ENCODE measurements at places on chromosomes 3 and 15.

DNA sequence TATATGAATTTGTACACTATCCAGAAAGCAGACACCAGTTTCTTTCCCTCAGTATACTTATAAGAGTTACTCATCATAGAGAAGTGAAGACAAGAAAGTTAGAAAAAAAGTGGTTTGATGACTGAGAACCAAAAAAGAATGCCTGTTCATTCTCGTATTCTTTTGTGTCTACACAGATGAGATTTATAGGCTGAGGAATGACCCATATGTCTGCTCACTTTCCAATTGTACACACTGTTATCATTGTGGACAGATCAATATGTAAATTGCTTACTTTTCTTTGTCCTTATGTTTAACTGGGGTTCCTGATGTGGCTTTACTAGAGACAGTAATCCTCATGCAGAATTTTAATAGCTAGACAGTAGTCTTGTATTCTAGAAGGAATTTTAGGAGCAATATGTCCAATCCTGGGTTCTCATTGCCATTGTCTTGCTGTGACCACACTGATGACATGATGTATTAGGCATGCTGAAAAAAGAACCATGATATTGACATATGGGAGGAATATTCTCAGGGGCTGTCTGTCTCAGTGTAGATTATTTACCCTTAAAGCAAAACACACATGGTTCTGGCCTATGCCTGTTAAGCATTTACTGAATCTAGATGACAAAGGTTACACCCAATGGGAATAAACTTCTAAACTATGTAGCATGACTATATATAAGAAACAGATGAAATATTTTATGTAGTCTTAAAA is 669.7 kb downstream of the ROBO1 start:
- H3K4me3 ChIP-seq = no peak overlapping the region
- H3K36me3 ChIP-seq = no peaks in the 10 kb centered on the region
- no peak for DNase-seq

GRCh38 chr3:87145553-87145952 is 81.6 kb upstream of the CHMP2B start:
- H3K4me3 ChIP-seq = no peak overlapping the region
- no peaks in the 10 kb centered on the region for H3K36me3 ChIP-seq
- no peak for DNase-seq
- H3K27ac ChIP-seq = no peak overlapping the region
- no peaks in the 10 kb centered on the region for H3K4me1 ChIP-seq

DNA sequence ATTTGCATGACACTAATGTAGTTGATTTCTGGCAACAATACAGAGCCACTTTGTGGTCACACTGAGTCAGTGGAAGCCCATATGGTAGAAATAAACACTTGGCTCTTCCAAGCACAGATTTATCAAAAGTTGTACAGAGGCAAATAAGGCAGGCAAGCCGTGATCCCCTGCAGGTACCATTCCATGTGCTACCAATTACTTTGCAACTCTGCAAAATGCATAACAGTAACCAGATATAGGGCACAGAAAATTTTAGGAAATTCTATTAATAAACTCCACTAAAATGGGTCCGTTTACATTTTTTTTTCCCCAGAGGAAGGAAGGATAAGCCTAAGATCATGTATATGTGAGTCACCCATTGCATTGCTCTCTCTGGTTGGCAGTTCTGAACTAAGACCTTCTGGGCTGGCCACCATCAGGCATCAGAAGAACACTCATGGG is 103.1 kb upstream of the PTX3 start:
- H3K27ac ChIP-seq = no peak overlapping the region
- peak; percentile 76 for DNase-seq
- H3K4me3 ChIP-seq = no peak overlapping the region
- H3K36me3 ChIP-seq = no peaks in the 10 kb centered on the region

DNA sequence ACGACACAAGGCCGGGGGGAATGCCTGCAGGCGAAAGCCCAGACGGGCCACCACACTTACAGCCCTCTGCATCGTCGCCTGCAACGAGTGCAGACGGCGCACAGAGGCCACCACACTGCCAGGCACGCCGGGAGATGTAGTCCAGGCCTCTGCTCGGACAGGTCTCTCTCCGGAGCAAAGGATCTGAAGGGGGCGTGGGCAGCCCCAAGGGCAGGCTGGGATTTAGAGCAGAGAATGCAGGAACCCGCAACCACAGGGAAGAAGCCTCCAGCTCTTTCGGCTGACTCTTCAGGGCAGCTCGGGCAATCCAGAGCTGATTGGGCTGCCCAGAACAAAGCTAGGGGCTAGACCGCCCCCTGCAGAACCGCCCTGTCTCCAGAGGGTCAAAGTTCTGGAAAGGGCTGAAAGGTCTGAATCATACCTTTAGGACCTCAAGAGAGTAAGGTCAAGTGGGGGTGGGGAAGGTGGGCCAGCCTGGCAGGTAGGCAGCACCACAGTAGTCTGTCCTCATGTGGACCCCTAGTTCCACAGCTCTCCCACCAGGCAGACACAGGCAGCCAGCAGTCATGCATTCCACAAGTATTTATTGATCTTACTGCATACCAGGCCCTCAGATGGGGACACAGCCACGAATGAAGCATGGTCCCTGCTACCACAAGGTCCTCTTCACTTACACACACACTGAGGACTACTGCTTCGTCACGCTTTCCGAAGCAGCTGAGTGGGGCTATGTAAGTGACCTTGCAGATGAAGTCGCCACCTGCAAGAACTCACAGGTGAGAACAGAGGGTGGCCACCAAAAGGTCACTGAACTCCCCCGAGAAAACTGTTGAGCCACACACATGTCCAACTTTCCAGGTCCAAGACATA is at the start of gene AMT:
TSS of gene AMT (minus strand) at position 95 of the 870 bp plus-strand sequence. CDS start at position 72, 23 bp downstream.
- H3K27me3 ChIP-seq = no peaks in the 10 kb centered on the region
- no peak within 1 kb of the TSS for H3K4me3 ChIP-seq
- peaks cover 26% of the 10 kb centered on the region for H3K4me1 ChIP-seq
- no peak for DNase-seq
- H3K36me3 ChIP-seq = no peaks in the 10 kb centered on the region

GRCh38 chr3:186532598-186533072 is 11.5 kb downstream of the CRYGS start:
- no peak for DNase-seq
- H3K4me3 ChIP-seq = no peak overlapping the region
- H3K27ac ChIP-seq = no peak overlapping the region
- H3K4me1 ChIP-seq = peaks cover 7% of the 10 kb centered on the region
- no peaks in the 10 kb centered on the region for H3K27me3 ChIP-seq
- H3K36me3 ChIP-seq = no peaks in the 10 kb centered on the region

DNA sequence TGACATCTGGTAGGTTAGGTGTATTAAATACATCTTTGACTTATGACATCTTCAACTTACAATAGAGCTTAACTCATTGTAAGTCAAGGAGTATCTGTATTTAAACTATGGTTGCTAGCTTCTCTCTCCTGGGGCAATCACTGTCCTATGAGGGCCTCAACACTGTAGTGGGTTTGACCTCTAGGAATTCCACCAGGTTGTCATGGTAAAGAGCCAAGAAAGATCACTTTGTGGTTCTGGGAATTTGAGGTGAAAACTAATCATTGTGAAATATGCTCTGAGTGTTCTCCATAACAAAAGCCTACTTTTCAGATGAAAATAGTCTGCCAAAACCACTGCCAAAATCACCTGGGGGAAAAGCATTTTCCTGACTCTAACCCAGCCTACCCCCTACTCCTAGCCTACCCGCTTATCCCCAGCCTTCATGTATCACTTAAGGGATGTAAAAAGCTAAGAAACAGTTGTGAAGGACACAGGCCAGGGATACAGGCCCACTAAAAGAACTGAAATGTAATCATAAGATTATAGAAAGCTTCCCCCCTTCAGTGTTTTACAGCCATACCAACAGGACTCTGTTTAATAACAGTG is 723.8 kb downstream of the MECOM start:
- H3K4me1 ChIP-seq = no peaks in the 10 kb centered on the region
- DNase-seq = no peak
- no peaks in the 10 kb centered on the region for H3K36me3 ChIP-seq
- no peaks in the 10 kb centered on the region for H3K27me3 ChIP-seq
- no peak overlapping the region for H3K4me3 ChIP-seq

DNA sequence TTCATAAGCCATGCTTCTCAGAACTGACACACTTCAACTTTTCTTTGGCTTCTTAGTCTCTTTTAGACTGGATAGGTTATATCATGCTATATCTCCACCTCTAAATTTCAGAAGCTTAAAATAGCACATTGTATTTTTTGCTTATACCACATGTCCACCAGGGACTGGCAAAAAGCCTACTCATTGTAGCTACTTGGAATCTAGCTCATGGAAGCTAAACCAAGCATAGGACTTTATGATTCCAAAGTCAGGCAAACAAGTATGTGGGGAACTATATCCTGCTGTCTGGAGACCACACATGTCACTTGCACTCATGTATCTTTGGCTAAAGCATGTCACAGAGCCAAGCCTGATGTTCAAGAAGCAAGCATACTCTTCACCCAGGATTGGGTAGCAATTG is 245.0 kb upstream of the RASGRP1 start:
- H3K4me1 ChIP-seq = no peaks in the 10 kb centered on the region
- H3K36me3 ChIP-seq = no peaks in the 10 kb centered on the region
- no peak overlapping the region for H3K27ac ChIP-seq
- H3K27me3 ChIP-seq = no peaks in the 10 kb centered on the region
- peak; percentile 49 for DNase-seq
- no peak overlapping the region for H3K4me3 ChIP-seq

DNA sequence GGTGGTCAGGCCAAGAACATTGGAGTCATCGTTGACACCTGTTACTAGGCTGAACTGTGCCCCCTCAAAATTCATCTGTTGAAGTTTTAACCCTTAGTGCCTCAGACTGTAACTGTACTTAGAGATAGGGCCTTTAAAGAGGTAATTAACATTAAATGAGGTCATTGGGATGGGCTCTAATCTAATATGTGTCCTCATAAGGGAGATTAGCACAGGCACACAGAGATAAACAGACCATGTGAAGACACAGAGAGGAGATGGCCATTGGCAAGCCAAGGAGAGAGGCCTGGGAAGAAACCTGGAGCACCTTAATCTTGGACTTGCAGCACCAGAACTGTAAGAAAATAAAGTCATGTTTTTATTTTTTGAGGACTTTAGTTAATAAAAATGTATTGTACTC is 59.6 kb downstream of the PLCL2 start:
- no peak overlapping the region for H3K27ac ChIP-seq
- no peak for DNase-seq

DNA sequence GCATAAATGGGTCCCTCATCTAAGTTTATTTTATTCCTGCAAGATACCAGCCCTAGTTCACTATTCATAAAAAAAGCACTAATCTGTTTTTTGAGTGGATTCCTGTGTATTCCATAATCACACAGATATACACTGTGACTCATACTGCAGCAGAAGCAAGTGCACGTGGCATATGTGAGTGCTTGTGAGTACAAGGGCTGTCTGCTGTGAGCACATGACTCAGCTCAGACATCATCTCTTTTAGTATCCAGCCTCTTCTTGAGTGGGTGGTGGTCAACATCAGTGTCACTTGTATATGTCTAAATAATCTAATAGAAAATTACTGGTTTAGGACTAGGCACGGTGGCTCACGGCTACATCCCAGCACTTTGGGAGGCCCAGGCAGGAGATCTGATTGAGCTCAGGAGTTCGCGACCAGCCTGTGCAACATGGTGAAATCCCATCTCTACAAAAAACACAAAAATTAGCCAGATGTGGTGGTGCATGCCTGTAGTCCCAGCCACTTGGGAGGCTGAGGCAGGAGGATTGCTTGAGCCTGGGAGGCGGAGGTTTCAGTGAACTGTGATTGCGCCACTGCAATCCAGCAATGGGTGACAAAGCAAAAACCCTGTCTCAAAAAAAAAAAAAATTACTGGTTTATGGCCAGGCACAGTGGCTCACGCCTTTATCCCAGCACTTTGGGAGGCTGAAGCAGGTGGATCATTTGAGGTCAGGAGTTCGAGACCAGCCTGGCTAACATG is 49.8 kb downstream of the NIPA2 start:
- H3K27ac ChIP-seq = peak overlapping the region; percentile 94
- H3K4me1 ChIP-seq = peaks cover 15% of the 10 kb centered on the region
- no peaks in the 10 kb centered on the region for H3K36me3 ChIP-seq
- no peak overlapping the region for H3K4me3 ChIP-seq

GRCh38 chr3:70916375-70917055 is 604.1 kb upstream of the MDFIC2 start:
- H3K4me1 ChIP-seq = peaks cover 3% of the 10 kb centered on the region
- H3K36me3 ChIP-seq = no peaks in the 10 kb centered on the region
- H3K4me3 ChIP-seq = no peak overlapping the region
- DNase-seq = no peak

DNA sequence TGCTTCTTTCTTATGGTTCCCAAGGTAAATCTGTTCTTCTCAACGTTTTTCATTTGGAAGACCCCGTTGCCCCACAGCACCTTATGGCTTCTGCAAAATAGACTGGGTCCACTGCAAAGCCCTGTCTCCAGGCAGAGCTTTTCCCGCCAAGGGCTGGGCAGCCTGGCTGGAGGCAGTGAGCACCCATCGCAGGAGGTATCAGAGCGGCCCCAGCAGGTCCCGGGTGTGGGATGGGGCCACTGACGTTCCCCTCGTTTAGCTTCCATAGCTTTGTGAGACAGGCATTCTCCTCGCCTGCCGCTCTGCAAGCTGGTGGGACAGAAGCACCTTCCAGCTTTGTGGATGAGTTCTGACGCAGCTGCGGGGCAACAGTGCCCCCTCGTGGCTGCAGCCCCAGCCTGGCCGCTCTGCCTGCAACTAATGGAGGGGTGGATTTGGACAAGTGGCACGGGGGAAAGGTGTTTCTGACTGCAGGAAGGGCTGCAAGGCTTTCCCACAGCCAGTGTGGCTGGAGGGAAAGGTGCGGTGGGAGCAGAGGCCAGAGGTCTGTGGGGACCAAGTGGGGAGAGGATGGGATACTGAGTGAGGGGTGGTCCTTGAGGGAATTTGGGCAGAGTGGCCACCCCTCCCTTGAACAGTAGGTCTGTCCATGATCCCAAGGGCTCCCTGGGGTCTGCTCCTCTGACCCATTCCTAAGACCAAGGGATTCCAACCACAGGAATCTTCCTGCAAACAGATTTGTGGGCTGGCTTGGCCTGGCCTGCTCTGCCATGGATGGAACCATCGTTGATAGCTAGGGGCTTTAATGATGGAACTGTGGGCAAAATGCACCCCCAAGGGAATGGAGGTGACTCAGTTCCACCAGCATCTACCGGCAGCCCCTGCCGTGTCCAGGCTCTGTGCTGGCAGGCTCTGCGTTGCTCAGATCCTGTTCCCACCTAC is 99.4 kb downstream of the FBLN2 start:
- no peak overlapping the region for H3K4me3 ChIP-seq
- no peaks in the 10 kb centered on the region for H3K36me3 ChIP-seq
- H3K27me3 ChIP-seq = peaks cover 7% of the 10 kb centered on the region
- DNase-seq = peak; percentile 41

GRCh38 chr15:70323111-70323851 is 225.6 kb upstream of the TLE3 start:
- DNase-seq = peak; percentile 63
- H3K4me3 ChIP-seq = no peak overlapping the region
- no peaks in the 10 kb centered on the region for H3K27me3 ChIP-seq
- H3K27ac ChIP-seq = no peak overlapping the region

GRCh38 chr3:69648126-69648525 is 91.1 kb upstream of the MITF start:
- H3K4me1 ChIP-seq = peaks cover 12% of the 10 kb centered on the region
- no peak for DNase-seq
- H3K27ac ChIP-seq = peak overlapping the region; percentile 11
- H3K27me3 ChIP-seq = no peaks in the 10 kb centered on the region
- H3K4me3 ChIP-seq = no peak overlapping the region
- H3K36me3 ChIP-seq = no peaks in the 10 kb centered on the region

- H3K4me3 ChIP-seq = no peak overlapping the region
- peaks cover 33% of the 10 kb centered on the region for H3K27me3 ChIP-seq
- H3K36me3 ChIP-seq = no peaks in the 10 kb centered on the region
- no peaks in the 10 kb centered on the region for H3K4me1 ChIP-seq
Measured at GRCh38 chr15:51355096-51355495, 13.6 kb downstream of the GLDN start.

Measured in astrocyte (in vitro differentiated cells and primary cell).